ENCODE measurements at places on chromosomes 3 and 15. TPM values are rescaled to one million over a fixed set of nuclear protein-coding genes. Genes with fewer than 3 reads are reported as not detected.
A peak's percentile ranks its signal among the peaks of the same experiment; 100 is the strongest.

OR5H2 gene
- not detected for total RNA-seq

MME gene
- total RNA-seq, result not detected

LEO1 gene
- 29.6 TPM for total RNA-seq

ALCAM gene
- total RNA-seq, result 9.0 TPM

IQSEC1 gene
- 93.7 TPM for total RNA-seq

SLC24A5 gene
- not detected for total RNA-seq

SERPINI2 gene
- not detected for total RNA-seq

CTXND1 gene
- total RNA-seq, result not detected

KPNA4 gene
- total RNA-seq, result 69.4 TPM

CHRNA7 gene
- total RNA-seq, result 1.2 TPM

GTF2A2 gene
- 150 TPM for total RNA-seq

CRTAP gene
- total RNA-seq, result 19.5 TPM

PLCL2 gene
- 17.2 TPM for total RNA-seq

MYRIP gene
- not detected for total RNA-seq

ZNF860 gene
- total RNA-seq, result not detected

ROPN1 gene
- total RNA-seq, result not detected

GOLGA8S gene
- 3.8 TPM for total RNA-seq

VGLL3 gene
- not detected for total RNA-seq

HAUS2 gene
- total RNA-seq, result 29.4 TPM

GAP43 gene
- total RNA-seq, result not detected

GRCh38 chr3:131067983-131068382 lies 41.3 kb downstream of the NEK11 start:
- H3K4me1 ChIP-seq, result no peaks in the 10 kb centered on the region
- no peaks in the 10 kb centered on the region for H3K36me3 ChIP-seq
- H3K27me3 ChIP-seq, result no peaks in the 10 kb centered on the region
- H3K27ac ChIP-seq, result no peak overlapping the region
- no peak overlapping the region for H3K4me3 ChIP-seq

GRCh38 chr3:23203708-23204330 lies 692 bp downstream of the UBE2E2 start:
- H3K36me3 ChIP-seq, result peaks cover 10% of the 10 kb centered on the region
- peaks cover 32% of the 10 kb centered on the region for H3K27me3 ChIP-seq
- peaks cover 18% of the 10 kb centered on the region for H3K4me1 ChIP-seq
- no peak for DNase-seq
- peak overlapping the region; percentile 40 for H3K27ac ChIP-seq

- no peak for DNase-seq
- no peaks in the 10 kb centered on the region for H3K4me1 ChIP-seq
- H3K27ac ChIP-seq, result no peak overlapping the region
- H3K4me3 ChIP-seq, result no peak overlapping the region
- no peaks in the 10 kb centered on the region for H3K36me3 ChIP-seq
Observed at GRCh38 chr3:18061737-18062656, 319.6 kb upstream of the TBC1D5 start.

DNA sequence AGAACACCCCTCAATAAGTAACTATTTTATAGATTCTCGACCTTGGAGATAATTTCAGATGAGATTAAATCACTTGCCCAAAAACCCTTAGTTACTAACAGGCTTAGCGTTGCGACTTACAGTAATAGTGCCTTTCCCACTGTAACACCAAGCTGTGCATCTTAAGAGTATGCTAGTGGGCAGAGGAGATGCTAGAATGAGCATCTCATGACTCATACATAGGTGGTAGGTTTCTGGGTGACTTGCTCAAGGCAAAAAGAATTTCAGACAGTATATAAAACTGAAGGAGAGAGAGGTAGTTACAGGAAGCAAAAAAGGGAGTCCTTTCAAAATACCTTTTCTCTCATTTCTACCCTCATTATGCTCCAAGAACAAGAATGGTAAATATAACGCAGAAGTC lies 3.9 kb downstream of the KATNBL1 start:
- no peak overlapping the region for H3K4me3 ChIP-seq
- no peak overlapping the region for H3K27ac ChIP-seq
- peaks cover 32% of the 10 kb centered on the region for H3K4me1 ChIP-seq
- no peaks in the 10 kb centered on the region for H3K27me3 ChIP-seq
- no peak for DNase-seq
- H3K36me3 ChIP-seq, result peaks cover 5% of the 10 kb centered on the region

DNA sequence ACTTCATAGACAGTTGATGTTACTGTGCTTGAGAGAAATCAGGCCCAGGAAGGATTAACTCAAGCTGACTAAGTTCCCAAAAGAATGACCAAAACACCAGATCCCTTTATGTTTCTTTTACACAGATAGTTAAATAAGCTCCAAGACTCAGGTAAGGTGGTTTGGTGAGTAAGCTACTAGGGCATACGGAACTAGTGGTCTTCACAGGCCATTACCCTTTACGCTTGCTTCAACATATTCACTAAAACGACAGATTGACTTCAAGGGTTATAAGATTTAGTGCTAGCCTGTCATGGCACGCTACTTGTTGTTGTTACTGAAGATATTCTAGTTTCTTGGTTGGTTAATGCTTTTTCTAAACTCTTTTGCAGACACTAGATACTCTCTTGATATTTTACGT lies 369.3 kb downstream of the LPP start:
- no peaks in the 10 kb centered on the region for H3K27me3 ChIP-seq
- DNase-seq, result no peak
- H3K4me1 ChIP-seq, result peaks cover 34% of the 10 kb centered on the region
- H3K27ac ChIP-seq, result no peak overlapping the region
- H3K36me3 ChIP-seq, result peaks cover 6% of the 10 kb centered on the region

- no peaks in the 10 kb centered on the region for H3K36me3 ChIP-seq
- no peaks in the 10 kb centered on the region for H3K4me1 ChIP-seq
- peaks cover 2% of the 10 kb centered on the region for H3K27me3 ChIP-seq
- no peak within 1 kb of the TSS for H3K4me3 ChIP-seq
- no peak within 1 kb of the TSS for H3K27ac ChIP-seq
Observed at GRCh38 chr3:192727032-192727847, at the start of gene FGF12. FGF12 (minus strand) TSS chr3:192727541.

DNA sequence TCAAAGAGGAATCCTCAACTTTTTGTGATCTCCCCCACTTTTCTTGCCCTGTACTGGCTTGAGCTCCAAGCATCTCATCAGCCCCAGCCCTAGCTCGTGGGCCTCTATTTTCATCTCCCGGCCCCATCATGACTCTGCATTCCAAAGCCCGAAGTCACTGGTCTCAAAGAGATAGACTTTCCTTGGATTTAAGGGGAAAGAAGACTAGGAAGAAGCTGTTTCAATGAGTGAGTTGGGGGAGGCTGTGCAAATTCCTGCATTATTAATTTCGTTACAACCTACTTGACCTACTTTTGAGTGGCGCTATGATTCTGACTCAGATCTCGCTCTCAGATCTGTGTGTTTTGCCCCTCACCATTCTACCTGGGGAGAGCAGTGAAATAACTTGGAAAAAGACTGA lies 266.6 kb upstream of the TBL1XR1 start:
- DNase-seq, result no peak
- H3K36me3 ChIP-seq, result no peaks in the 10 kb centered on the region
- no peaks in the 10 kb centered on the region for H3K27me3 ChIP-seq
- H3K27ac ChIP-seq, result no peak overlapping the region
- peaks cover 16% of the 10 kb centered on the region for H3K4me1 ChIP-seq

DNA sequence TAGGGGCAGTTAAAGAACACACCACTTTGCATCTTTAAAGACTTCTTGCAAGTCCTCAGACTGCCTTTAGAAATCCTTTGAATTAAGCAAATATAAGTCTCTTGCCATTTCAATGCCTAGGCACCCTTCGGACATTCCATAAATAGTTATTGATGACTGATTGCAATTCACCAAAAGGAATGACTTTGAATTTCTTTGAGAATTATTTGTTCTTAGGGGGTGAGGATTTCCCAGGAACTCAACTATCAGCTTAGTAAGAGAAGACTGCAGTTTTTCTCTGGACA lies 495 bp upstream of the MYEF2 start:
- H3K27me3 ChIP-seq, result peaks cover 16% of the 10 kb centered on the region
- H3K4me3 ChIP-seq, result peak overlapping the region; percentile 36
- no peak overlapping the region for H3K27ac ChIP-seq
- DNase-seq, result no peak

DNA sequence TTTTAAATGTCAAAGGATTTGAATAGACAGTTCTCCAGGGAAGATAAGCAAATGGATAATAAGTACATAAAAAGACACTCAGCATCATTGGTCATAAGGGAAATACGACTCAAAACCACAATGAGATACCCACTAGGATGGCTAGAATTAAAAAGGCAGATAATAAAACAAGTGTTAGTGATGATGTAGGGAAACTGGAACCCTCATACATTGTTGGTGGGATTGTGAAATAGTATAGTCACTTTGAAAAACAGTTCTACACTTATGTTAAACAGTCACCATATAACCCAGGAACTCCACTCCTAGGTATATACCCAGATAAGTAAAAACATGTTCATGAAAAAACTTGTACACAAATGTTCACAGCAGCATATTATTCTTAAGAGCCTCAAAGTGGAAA lies 72.5 kb downstream of the GPR156 start:
- no peak for DNase-seq
- no peaks in the 10 kb centered on the region for H3K36me3 ChIP-seq
- H3K4me3 ChIP-seq, result no peak overlapping the region
- peaks cover 44% of the 10 kb centered on the region for H3K27me3 ChIP-seq

DNA sequence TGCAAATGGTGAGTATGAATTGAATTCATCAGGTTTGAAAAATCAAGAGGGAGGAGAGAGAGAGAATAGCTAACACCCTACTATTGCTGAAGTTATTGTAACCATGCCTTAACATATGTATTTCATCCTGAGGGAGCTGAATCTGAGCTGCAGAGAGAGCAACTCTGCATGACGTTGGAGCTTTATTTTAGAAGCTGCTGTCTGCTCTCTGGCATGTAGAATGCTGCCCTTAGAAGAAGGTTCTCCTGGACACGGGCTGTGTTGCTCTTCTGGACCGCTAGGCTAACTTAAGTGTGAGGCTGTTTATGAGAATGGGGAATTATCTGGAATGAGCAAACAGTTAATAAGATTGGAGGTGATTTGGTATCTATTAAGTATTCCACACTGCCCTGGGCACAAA lies 814.6 kb downstream of the AGBL1 start:
- H3K4me3 ChIP-seq, result no peak overlapping the region
- peaks cover 32% of the 10 kb centered on the region for H3K27me3 ChIP-seq
- H3K4me1 ChIP-seq, result no peaks in the 10 kb centered on the region
- no peak for DNase-seq
- no peak overlapping the region for H3K27ac ChIP-seq

- no peak overlapping the region for H3K27ac ChIP-seq
- H3K36me3 ChIP-seq, result no peaks in the 10 kb centered on the region
- no peak for DNase-seq
- H3K27me3 ChIP-seq, result peaks cover 16% of the 10 kb centered on the region
- H3K4me1 ChIP-seq, result no peaks in the 10 kb centered on the region
- H3K4me3 ChIP-seq, result no peak overlapping the region
Observed at GRCh38 chr15:84035399-84035766, 200.2 kb upstream of the GOLGA6L4 start.

GRCh38 chr3:19815805-19816204 lies 118.2 kb downstream of the EFHB start:
- H3K27ac ChIP-seq, result no peak overlapping the region
- no peaks in the 10 kb centered on the region for H3K27me3 ChIP-seq
- no peak for DNase-seq

- H3K4me3 ChIP-seq, result no peak overlapping the region
- no peak for DNase-seq
- no peaks in the 10 kb centered on the region for H3K27me3 ChIP-seq
- H3K4me1 ChIP-seq, result peaks cover 6% of the 10 kb centered on the region
Observed at GRCh38 chr3:48835650-48836366, 11.9 kb downstream of the PRKAR2A start.

DNA sequence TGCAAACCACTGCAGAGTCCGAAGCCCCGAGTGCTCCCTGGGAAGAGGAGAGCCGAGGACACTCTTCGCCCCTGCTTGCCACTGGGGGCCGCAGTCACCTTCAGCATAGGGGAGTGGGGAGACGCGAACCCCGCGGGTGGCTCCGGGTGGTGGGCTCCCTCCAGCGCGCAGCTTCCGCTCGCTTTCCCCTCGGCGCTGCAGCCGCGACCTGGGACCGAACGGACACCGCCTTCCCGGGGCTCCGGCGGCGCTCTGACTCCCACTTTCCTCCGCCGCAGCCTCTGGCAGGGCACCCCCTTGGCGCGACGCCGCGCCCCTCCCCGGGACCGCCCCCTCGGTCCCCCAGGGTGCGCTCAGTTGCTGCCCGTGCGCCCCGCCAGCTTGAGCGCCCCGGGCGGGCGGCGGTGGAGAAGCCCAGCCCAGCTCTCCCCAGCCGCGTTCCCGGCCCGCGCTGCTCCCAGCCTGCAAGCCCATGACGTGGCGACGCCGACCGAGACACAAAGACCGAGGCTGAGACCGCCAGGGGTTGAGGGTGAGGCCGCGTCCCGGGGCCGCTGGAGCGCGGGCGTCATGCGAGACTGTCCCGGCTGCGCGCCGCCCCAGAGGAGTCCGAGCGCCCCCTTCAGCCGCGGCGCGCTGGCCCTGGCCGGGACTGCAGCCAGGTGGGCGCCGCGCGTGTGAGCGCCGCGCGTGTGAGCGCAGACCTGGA lies at the start of gene MINAR1:
Gene MINAR1, plus strand, starts transcription at position 701 of the 709 bp plus-strand sequence. CDS start 23,812 bp downstream, outside the sequence.
- DNase-seq, result no peak
- peaks cover 2% of the 10 kb centered on the region for H3K4me1 ChIP-seq
- peaks cover 71% of the 10 kb centered on the region for H3K27me3 ChIP-seq
- H3K27ac ChIP-seq, result no peak within 1 kb of the TSS
- no peaks in the 10 kb centered on the region for H3K36me3 ChIP-seq
- no peak within 1 kb of the TSS for H3K4me3 ChIP-seq

- H3K4me1 ChIP-seq, result peaks cover 9% of the 10 kb centered on the region
- peaks cover 14% of the 10 kb centered on the region for H3K27me3 ChIP-seq
- H3K4me3 ChIP-seq, result peak overlapping the region; percentile 57
Observed at GRCh38 chr3:174441588-174442301, 417.4 kb upstream of the NAALADL2 start.

GRCh38 chr3:195094191-195094921 lies 176.6 kb downstream of the XXYLT1 start:
- no peak overlapping the region for H3K4me3 ChIP-seq
- H3K27me3 ChIP-seq, result no peaks in the 10 kb centered on the region
- H3K4me1 ChIP-seq, result peaks cover 22% of the 10 kb centered on the region
- peak; percentile 47 for DNase-seq
- H3K36me3 ChIP-seq, result no peaks in the 10 kb centered on the region
- peak overlapping the region; percentile 86 for H3K27ac ChIP-seq

- H3K27me3 ChIP-seq, result no peaks in the 10 kb centered on the region
- H3K4me1 ChIP-seq, result peaks cover 14% of the 10 kb centered on the region
- H3K4me3 ChIP-seq, result no peak overlapping the region
- no peak for DNase-seq
Observed at GRCh38 chr15:73946046-73946721, 19.9 kb downstream of the LOXL1 start.

DNA sequence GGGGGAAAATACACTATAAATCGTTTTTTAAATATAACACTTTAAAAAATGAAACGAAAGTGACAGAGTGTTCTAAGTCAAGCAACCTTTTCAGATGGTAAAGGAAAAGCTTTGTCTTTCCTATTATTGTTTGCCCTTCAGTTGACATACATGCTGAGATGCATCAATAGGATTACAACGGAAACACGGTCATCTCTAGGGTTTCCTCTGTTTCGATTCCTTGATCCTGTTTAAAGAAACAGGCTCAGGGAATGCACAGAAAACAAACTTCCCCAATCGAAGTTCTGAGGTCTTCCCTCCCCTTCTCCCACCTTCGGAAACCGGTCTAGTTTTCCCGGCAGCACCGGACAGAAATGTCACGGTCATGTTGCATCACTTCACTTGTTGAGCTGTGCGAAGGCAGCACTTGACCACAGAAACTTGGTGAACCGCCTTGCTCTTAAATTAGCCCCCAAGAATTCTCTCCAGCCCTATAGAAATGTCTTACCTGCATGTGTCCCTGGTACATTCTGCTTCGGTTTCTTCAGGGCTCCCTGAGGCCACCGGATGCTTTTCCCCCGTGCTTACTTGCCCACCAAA lies 556 bp downstream of the PEX5L start:
- H3K27me3 ChIP-seq, result peaks cover 46% of the 10 kb centered on the region
- peaks cover 5% of the 10 kb centered on the region for H3K36me3 ChIP-seq
- peak overlapping the region; percentile 50 for H3K4me3 ChIP-seq
- no peak for DNase-seq

Data from natural killer cell treated with Interleukin-12 subunit alpha and Interleukin-12 subunit beta and Interleukin-15 and Interleukin-18, amount 100 ng/mL, for 72 hours (primary cell).